Uterus (tissue), 4 donors: ENCODE measurements at places on chromosomes 11 and 22. TPM values are rescaled to one million over a fixed set of nuclear protein-coding genes. Genes with fewer than 3 reads are reported as not detected.

DNA sequence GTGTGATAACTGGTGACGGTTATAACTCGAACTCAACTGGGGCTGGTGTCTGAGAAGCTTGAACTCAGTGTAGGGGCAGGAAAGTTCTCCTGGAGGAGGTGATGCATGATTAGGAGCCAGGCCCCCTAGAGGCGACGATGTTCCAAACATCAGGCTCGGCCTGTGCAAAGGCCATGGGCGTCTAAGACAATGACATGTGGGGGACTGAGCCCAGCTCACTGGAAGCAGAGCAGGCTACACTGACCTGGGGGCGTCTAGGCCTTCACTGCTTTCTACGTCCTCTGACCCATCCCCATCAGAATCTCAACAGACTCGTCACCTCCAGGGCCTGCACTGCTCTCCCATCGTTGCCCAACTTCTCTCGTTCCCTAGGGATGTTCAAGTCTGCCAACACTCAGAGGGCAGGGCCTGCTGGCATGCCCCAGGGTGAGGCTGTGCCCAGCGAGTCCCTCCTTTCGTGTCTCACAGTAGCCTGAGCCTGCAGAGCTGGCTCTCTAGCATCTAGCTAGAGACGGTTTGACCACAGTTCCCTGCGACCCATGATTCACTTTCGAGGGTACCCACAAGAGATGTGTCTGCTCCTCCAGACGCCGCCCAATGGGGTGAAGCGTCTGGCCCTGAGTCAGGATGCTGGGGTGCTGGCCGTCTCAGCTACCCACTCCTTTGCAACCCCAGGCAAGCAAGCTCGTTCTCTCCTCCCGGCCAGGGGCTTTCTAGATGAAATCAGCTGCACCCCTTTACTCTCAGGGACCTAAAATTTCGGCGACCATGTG is 1.1 kb upstream of the ATG16L2 start:
- peak; percentile 53 for DNase-seq

DNA sequence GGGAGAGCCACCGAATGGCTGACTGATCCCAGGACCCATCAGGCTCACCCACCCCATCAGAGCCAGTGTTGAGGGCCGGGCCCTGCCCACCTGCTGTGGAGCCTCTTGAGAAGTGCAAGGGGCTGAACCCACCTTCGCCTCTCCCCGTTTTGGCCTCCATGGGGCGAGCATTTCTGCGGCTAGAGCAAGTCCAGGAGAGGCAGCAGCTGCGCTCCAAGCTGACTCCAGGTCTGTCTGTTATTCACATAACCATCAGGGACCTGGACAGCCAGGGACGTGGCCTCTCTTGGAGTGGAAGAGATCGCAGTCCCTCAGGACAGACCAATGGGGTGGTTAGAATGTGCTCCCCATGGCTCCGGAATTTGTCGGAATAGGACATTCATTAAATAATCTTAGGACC is 231.8 kb downstream of the TBC1D22A start:
- DNase-seq = no peak

- DNase-seq = no peak
Observed at GRCh38 chr22:29702000-29702930, 17.5 kb upstream of the CABP7 start.

- no peak for DNase-seq
Observed at GRCh38 chr11:41306431-41306830, 153.0 kb downstream of the LRRC4C start.

DNA sequence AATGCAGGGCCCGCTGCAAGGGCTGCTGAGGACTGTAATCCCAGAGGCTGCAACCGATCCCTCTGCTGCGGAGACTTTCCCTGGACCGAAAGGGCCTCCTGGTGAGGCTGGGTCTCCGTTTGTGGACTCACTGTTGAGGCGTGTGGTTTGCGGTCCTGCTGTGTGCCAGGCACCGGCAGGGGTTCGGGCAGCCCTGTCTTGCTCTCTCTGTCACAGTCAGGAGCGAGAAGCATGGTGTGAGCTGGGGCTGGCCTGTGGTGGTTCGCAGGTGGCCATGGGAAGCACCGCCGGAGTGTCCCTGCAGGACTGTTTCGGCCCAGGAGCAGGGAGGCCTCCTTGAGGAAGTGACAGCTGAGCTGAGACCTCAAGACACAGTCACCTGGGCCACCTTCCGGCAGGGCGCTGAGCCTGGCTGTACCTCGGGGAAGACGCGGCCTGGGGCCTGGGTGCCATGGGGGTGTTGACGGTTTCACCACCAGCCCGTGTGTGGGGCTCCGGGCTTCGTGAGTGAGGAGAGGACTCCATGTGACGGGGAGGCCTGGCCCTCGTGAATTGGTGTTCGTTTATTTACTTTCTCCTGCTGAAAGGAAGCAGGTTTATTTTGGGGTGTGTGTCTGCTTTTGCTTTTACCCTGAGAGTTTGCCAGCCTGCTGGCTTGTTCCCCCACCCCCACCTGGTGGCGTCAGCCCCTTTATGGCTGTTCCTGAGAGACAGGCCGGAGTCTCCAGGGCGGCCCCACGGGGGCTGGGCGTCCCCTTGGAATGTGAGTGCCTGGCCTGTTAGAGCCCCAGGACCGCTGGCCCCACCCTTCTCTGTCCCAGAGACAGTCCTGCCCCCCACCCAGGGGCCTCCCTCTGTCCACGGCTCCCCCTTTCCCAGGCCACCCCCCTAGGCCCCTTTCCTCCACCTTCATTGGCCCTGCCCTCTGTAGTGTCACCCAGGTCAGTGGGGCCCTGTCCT is 122.5 kb downstream of the KCNQ1OT1 start:
- peak; percentile 10 for DNase-seq

DNA sequence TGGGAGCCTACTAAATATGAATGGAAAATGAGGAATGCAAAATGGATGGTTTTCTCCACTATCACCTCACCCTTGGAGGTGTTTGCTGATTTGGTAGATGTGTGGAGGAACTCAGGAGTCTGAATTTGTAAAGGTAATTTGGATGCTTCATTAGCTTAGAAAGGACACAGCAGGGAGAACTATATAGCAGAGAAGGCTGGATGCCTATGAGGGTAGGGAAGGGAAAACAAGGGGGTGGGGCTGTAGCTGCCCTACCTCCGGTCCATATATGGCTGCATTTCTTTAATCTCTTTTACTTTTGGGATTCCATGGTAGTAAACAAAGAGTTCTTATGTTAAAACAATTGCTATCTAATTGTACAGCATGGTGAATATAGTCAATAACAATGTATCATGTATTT is 4.8 kb upstream of the EHF start:
- no peak for DNase-seq

GRCh38 chr22:50490531-50491308 is 4.1 kb downstream of the MIOX start:
- DNase-seq = no peak

YPEL4 gene
- total RNA-seq = 7.6 TPM

GVQW3 gene
- 5.9 TPM for total RNA-seq

TTC28 gene
- 121 TPM for total RNA-seq

C22orf42 gene
- not detected for total RNA-seq
